ENCODE measurements at places on chromosomes 13 and 19. TPM values are rescaled to one million over a fixed set of nuclear protein-coding genes. Genes with fewer than 3 reads are reported as not detected.

IFNL1 gene
- total RNA-seq, result not detected

REEP6 gene
- total RNA-seq, result 2.1 TPM

ZNF626 gene
- total RNA-seq, result 2.5 TPM

TTYH1 gene
- not detected for total RNA-seq

RASGRP4 gene
- total RNA-seq, result not detected

ZNF296 gene
- 0.76 TPM for total RNA-seq

ZNF541 gene
- not detected for total RNA-seq

EXOC3L2 gene
- total RNA-seq, result not detected

ABHD17A gene
- total RNA-seq, result 70.5 TPM

DNA sequence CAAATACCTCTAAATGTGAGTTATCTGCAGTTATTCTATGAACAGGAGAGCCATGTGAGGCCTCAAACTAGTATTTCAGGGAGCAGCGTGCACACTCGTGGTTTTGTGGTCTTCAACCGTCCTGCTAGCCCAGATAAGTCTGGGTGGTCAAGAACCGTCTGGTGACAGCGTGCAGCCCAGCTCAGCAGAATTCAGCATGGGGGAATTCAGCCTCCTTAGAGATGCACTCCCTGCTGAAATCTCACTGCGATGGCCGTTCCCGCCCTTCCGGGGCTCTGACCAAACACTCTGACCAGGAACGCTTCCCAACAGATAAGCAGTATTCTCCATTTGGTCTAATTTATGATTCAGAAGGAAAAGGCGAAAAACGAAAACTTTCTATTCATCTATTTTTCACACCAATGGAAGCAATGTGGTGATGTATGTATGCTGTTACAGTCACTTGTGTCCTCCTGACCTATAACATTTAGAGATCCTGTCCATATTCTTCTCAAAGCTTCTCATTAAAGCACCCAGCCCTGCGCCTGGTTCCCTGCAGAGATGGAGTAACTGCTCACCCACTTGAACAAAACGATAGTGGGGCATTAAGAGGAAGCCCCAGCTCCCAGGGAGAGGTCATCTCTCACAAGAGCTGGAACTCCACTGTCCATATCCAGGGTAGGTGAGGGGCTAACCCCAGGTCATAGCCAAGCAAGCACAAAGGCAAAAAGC is 2.9 kb downstream of the ANKRD27 start:
- no peak for DNase-seq

GRCh38 chr13:54733639-54734038 is 1705.0 kb downstream of the OLFM4 start:
- no peak for DNase-seq

- no peak for DNase-seq
Observed at GRCh38 chr13:57716295-57716694, 84.8 kb downstream of the PCDH17 start.

- no peak for DNase-seq
Observed at GRCh38 chr13:66888698-66889097, 341.4 kb downstream of the PCDH9 start.

- DNase-seq, result no peak
Observed at GRCh38 chr13:38090913-38091312, 221.3 kb upstream of the TRPC4 start.

- DNase-seq, result no peak
Observed at GRCh38 chr13:25744178-25744577, 307.6 kb downstream of the SHISA2 start.

GRCh38 chr19:38139122-38139521 is 84.9 kb downstream of the DPF1 start:
- no peak for DNase-seq

DNA sequence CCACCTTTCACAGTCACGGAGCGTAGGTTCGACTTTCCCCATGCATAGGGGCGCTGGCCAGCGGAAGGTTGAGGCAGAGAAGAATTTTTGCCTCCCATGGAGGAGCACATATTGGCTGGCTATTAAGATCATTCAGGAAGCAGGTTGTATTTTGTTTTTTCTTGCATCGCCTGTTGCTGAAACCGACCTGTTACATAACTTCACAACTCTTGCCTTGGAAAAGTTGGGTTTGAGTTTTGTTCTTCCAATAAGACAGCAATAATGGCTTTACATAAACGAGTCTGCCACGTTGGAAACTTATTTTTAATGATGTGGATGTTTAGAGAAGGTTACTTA is 1.4 kb downstream of the UPF1 start:
- DNase-seq, result no peak

Measured in HFFc6 (cell line).